HL-60 (cell line): ENCODE measurements at places on chromosomes 16 and 17.

DNA sequence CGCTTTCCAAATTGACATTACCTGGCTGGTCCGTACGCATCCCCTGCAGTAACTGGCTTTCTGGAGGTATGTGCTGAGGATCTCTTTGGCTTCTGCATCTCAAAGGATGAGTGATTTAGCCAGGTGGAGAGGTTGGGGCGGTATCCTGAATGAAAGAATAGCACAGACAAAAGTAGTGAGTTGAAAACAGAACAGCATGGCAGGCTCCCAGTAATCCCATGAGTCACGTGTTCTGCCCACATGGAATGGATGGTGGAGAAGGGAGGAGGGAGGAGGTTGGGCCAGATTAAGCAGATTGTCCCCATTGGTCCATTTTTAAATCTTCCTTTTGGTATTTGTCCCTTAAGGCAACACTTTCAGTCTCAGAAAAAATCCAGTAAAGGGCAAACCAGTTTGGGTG is 176.0 kb downstream of the WWOX start:
- DNase-seq, result no peak

- DNase-seq, result no peak
These were observed 35.9 kb upstream of the GHDC start for GRCh38 chr17:42230225-42230624.

- no peak for DNase-seq
These were observed 193.8 kb upstream of the CACNG3 start for GRCh38 chr16:24062270-24062817.

DNA sequence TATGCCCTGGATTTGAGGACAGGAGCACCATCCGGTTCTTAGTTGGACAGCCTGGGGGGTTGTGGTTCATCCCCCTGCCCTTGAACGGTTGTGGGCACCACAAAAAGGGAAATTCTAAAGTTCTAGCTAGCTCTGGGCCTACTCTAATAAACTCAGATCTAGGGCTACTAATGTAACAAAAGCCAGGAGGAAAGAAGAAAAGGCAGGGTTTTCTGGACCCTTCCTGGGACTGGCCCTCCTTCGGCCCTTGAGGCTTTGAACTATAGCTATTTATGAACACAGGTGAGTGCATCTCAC is 15.1 kb downstream of the ETV4 start:
- DNase-seq, result no peak

- no peak for DNase-seq
These were observed 62.5 kb downstream of the SLC39A11 start for GRCh38 chr17:73029991-73030390.

GRCh38 chr17:53912117-53912516 is 89.4 kb downstream of the KIF2B start:
- no peak for DNase-seq

DNA sequence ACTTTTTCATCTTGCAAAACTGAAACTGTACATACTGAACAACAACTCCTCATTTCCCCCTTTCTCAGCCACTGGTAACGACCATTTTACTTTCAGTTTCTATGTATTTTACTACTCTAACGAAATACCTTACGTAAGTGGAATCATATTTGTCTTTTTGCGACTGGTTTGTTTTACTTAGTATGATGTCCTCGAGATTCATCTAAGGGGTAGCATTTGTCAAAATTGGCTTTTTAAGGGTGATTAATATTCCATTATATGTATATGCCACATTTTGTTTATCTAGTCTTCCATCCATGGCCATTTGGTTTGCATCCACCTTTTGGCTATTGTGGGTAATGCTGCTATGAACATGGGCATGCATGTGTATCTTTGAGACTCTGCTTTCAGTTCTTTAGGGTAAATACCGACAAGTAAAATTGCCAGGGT is 10.4 kb downstream of the KPNB1 start:
- no peak for DNase-seq

DNA sequence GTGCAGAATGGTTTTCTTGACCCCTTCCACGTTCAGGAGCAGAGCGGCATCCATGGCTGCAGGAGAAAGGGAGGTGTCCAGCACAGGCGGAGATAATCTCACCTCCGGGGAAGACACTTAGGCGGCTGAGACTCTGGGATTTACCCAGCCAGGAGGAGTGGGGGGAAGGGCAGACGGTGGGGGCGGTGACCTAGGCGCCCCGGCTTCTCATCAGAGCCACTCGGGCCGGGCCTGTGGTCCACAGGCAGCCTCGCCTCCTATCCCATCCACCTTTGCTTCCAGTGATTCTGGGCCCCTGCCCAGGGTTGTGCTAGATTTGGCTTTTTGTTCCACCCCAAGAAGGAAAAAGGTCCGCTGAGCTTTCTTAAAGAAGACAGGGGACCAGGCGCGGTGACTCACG is at the start of gene AIPL1:
AIPL1 (minus strand) TSS at position 71 of the 400 bp plus-strand sequence; CDS start at position 54, 17 bp downstream.
- no peak for DNase-seq

- no peak for DNase-seq
These were observed 25.9 kb downstream of the CYB561 start for GRCh38 chr17:63419949-63420867.

GRCh38 chr17:12421646-12422306 is 243.9 kb upstream of the MYOCD start:
- DNase-seq, result no peak

GRCh38 chr16:80689487-80689886 is 114.9 kb downstream of the CDYL2 start:
- no peak for DNase-seq

GRCh38 chr16:70715860-70716357 is 30.1 kb upstream of the MTSS2 start:
- no peak for DNase-seq

GRCh38 chr17:11807606-11808005 is 189.7 kb downstream of the ZNF18 start:
- DNase-seq, result no peak

DNA sequence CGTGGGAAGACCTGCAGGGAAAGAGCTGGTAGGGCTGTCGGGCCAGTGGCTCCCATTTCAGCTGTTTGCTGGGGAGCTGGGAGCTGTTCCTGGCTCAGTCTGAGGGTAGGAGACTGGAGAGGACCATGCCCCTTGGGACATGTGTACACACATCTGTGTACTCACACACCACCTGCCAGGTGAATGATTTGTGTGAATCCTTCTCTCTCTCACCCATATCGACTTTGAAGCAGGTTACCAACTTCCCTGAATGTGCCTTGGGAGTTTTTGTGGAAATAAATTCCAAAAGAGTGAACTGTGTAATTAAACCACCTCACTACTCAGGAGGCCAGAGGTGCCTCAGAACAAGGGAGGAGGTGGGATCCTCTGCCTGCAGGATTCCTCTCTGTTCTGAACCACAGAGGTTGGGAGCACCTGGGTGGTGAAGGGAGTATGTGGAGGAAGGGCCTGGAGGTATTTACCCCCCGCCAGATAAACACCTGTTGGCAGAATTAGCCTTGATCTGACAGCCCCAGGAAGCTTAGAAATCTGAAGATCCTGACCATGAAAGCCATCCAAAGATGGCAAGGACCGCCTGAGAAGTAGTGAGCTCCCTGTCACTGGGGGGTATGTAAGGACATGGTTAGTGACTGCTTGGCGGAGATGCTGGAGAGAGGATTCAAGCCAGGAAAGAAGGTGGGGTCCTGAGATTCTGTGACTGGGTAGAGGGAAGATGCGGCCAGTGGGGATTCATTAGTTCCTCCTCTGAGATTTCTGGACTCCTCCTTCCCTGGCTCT is 3.3 kb downstream of the ABCC3 start:
- DNase-seq, result no peak

GRCh38 chr17:75856062-75856756 is 1.1 kb upstream of the WBP2 start:
- no peak for DNase-seq

DNA sequence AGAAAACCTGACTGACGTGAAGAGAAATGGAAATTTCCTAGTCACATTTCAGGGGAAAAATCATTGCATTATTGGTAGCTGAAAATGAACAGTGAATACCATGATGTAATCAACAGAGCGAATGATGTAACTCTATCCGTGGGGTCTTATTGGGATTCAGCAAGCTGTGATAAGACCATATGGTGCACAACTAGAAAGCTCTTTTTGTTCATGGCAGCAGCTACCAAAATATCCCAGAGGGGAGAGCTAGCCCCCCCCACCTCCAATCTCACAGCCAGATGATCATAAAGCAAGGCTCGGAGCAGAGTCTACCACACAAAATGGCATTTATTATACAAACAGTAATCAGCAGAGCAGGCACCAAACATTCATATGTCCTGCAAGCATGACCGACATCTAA is 22.2 kb upstream of the DNAH17 start:
- DNase-seq, result no peak

DNA sequence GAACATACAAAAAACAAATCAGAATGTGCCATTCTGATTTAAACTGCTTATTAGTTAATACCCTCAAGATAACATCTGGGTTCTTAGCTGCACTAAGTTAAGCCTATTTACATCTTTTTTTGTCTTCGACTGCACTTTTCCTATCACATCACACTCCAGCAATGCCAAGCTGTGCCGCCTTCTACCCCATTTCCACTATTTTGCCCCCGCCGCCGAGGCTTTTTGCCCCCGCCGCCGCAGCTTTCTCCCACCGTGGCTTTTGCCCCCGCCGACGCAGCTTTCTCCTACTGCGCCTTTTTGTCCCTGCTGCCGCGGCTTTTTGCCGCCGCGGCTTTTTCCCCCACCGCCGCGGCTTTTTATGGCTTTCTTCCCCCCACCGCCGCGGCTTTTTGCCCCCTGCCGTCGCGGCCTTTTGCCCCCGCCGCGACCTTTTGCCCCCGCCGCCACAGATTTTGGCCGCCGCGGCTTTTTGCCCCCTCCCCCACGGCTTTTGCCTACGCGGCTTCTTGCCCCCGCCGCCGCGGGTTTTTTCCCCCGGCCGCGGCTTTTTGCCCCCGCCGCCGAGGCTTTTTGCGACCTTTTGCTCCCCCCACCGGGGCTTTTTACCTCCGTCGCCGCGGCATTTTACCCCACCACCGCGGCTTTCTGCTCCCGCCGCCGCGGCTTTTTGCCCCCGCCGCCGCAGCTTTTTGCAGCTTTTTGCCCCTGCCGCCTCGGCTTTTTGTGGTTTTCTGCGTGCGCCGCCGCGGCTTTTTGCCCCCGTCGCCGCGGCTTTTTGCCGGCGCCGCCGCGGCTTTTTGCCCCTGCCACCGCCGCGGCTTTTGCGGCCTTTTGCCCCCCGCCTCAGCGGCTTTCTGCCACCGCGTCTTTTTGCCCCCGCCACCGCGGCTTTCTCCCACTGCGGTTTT is 331.4 kb upstream of the WSB1 start:
- no peak for DNase-seq

- no peak for DNase-seq
These were observed 37.3 kb downstream of the PLCG2 start for GRCh38 chr16:81816351-81816750.
